ENCODE measurements at places on chromosomes 7 and 10.

GRCh38 chr10:132550366-132551092 is 12.9 kb downstream of the INPP5A start:
- no peak for DNase-seq

DNA sequence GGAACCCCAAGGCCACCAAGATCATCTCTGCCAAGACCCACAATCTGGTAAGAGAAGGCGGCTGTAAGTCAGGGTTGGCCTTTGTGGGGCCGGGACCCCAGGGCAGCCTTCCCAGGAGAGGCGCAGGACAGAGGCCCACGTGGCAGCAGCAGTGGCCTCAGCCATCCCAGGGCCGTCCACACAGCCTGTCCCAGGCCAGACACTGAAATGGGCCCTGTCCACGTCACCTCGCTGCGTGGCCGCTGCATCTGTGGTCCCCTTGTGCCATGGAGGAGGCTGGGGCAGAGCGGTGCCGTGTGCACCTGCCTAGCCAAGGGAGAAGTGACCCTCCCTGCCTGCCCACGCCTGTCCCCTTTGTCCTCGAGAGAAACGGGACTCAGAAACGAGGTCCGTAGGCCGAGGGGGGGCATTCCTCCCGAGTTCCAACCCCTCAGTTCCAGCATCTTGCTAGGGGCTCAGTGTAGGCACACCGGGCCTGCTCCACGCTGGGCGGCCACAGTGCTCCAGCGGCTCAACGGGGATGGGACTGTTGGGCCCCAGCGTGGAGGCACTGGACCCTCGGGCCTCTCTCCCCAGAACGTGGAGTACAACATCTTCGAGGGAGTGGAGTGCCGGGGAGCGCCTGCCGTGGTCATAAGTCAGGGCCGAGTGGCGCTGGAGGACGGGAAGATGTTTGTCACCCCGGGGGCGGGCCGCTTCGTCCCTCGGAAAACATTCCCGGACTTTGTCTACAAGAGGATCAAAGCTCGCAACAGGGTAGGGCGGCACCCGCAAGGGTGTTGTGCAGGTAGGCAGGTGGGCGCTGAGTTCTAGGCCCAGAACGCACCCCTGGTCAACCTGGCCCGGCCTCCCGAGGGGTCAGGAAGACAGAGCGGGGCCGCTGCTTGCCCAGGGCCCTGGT is 15.6 kb downstream of the DPYSL4 start:
- no peak for DNase-seq

DNA sequence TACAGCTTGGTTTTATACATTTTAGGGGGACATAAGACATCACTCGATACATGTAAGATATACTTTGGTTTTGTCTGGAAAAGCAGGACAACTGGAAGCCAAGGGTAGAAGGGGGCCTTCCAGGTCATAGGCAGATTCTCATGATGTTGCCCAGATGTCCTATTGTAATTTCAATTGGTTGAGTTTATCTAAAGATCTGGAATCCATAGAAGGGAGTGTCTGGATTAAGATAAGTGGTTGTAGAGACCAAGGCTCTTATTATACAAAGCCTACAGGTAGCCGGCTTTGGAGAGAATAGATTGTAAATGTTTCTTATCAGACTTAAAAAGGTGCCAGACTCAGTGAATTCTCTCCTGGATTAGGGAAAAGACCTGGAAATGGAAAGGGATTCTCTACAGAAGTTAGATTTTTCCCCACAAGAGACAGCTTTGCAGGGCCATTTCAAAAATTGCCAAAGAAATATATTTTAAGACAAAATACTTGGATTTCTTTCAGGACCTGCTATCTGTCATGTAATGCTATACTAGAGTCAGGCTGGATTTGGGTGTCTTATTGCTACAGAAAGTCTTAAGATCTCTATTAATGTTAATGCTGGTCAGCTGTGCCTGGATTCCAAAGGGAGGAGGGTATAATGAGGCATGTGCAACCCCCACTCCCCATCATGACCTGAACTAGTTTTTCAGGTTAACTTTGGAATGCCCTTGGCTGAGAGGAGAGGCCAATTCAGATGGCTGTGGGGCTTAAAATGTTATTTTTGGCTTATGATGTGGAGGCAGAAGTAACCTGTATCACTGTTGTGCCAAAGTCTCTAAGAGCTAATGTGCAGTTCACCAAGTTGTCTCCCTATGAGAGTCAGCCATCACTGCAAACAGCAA is 511.1 kb upstream of the C7orf33 start:
- no peak for DNase-seq

DNA sequence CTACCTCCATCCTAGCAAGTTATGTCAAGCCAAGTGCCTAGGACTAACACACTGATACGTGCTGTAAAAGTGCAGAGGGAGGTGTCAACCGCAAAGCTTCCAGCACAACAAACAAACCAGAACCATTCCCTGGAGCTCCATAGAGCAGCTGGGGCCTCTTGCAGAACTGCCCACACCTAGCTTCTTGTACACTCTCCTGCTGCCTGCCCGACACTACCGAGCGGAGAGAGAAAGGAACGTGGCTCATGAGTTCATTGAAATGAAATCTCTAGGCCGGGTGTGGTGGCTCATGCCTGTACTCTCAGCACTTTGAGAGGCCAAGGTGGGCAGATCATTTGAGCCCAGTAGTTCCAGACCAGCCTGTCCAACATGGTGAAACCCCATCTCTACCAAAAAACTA is 73.5 kb downstream of the MKI67 start:
- no peak for DNase-seq

DNA sequence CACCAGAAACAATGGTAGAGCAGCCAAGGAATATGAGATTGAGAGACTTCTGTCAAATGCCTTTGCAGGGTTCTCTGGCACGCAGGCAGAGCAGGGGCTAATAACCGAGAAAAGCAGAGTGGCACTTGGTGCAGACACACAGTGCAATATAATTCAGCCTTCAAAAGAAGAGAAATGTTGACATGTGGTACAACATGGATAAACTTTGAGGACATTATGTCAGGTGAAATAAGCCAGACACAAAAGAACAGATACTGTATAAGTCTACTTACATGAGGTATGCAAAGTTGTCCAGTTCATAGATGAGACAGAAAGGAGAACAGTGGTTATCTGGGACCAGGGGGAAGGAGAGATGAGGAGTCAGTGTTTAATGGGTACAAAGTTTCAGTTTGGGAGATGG is 41.8 kb downstream of the ITIH5 start:
- DNase-seq, result no peak

GRCh38 chr10:86218160-86218559 is 148.4 kb downstream of the GRID1 start:
- DNase-seq, result no peak

DNA sequence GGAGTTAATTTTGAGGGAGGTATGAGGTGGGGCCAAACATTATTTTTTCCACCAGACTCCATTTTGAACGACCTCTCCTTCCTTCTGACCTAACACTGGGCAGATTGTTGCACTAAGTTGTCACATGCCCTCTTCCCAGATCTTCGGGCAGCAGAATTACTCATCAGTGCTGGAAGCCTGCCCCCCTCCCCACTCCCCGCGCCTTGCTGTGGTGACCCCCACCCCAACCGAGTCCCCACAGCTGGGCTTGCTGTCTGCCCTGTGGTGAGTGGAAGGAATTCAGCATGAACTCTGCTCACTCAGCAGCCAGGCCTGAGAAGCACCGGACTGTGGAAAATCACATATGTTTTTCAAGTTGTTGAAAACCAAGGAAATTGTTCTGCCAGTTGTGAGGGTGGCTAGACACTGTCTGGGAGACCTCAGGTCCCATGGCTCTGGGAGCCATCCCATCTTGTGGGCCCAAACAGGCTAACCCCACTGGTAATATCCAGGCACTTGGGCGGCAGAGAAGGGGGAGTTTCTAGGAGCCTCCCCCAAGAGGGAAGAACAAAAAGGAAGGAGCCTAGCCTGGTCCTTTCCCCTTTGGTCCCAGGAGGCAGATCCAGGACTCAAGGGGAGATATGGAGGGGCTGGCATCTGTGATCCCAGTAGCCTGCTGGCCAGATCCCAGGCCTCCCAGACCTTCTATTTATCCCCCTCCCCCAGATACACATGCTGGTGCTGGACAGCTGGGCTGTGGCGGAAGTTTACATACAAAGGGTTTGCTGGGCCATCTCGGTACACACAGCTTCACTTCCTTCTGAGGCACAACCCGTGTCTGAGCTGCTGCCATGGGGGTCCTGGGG is 3.5 kb upstream of the AEBP1 start:
- no peak for DNase-seq

- DNase-seq, result no peak
Measured at GRCh38 chr7:138324941-138325340, 135.1 kb upstream of the TRIM24 start.

GRCh38 chr10:112082120-112082519 is 101.4 kb downstream of the GPAM start:
- no peak for DNase-seq

DNA sequence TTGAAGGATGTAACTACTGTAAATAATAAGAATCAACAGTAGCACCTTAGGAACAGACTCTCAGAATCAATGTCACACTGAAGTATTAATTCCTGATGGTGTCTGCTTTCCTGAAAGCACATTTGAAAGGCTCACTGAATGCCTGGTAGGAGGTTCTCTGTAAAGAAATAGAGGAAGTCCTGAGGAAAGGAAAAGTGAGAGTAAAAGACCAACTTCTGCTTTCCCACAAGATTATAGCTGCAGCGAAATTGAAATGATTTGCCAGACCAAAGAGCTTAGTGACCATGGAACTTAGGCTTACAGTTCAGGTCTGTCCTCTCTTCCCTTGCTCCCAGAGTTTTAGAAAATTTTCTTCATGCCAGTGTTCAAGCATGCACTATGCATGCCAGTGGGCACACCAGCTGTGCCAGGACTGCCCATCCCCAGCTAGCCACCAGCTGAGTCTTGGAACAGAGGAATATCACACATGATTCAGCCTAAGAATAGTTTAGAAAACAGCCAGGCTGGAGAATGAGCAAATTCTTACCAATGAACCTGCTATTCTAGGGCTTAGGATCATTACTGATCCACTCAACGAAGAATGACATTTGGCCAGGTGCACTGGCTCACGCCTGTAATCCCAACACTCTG is 123.2 kb downstream of the HERPUD2 start:
- peak; percentile 38 for DNase-seq

DNA sequence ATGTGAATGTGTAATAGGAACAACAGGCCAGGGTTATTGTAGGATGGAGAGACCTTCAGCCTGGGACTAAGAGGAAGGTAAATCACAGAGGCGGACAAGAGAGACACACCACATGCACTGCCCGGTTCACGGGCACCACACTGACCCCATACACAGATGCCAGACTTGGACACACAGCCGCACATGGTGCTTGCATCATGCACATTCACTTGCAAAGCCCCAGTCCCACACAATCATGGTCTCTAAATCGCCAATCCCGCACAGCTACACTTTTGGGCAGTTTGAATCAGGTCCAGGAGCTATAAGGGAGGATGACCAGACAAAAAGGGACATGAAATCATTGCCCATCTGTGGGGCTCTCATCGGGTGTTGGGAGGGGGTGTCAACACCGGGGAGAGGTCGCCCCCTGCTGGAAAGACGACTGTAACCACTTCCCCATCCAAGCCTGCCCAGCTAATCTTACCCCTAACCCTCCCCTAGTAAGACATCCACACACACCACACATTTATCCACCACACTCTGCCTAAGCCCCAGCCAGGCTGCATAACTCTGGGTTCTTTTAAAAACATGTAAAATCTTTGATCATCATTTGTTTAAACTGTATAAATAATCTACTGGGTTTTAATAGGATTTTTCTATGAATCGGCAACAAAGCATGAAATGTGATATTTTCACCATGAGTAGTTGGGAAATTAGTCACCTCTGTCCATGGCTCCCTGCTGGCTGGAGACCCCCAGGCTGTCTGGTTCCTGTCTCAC is 40.5 kb upstream of the SLF2 start:
- DNase-seq, result peak; percentile 77

DNA sequence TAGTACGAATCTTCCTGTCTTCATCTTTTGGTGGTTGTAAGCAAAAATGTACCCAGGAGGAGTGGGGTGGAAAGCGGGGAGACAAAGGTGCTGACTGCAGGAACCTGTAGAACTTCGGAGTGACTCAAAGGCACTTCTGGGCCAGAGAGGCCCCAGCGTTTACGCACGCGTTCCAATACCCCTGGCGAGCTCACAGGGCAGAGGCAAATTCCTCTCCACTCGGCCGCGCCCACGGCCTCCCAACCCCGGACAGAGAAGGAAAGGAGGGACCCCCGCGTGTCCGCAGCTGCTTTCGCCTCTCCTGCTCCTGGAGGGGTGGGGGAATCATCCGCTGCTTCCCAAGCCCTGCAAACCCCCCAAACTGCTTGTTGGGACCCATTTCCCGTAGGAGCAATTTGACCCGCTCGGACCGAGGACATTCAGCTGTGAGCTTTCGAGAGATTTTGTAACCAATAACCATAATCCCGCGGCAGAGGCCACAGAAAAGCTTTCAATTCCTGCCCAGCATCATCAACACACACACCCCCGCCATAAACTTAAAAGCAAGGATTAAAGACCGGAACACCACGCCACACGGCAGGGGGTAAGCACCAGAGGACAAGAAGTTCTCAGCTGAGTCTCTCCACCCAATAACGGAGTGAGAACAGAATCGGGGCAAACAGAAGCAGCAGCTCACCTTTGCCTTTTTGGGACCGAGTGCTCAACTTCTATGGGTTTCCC is 2.3 kb downstream of the IGF2BP3 start:
- no peak for DNase-seq

DNA sequence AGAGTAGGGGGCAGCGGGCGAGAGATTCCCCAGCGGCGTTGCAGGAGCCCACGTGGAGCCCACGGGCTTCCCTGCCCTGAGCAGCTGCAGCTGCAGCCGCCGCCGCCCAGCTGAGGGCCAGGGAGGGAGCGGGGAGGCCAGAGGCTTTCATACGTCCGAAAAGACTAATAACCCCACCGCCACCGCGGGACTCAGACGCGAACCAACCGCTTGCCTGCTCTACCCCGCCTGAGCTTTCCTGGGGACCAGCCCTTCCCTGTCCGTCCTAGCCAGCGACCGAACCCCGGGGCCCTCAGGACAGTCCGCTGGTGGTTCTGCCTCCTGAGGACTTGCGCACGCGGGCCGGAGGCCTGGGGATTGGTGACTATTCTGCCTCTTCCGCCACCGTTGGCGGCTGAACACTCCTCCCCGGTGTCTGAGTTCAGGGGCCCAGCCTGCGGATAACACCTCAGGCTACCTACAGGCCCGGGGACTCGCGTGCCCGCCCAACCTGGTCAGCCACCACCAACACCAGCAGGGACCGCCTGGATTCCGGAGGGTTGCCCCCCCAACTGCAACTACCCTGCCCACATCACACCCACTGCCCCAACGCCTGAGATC is 18.4 kb downstream of the IFT22 start:
- DNase-seq, result no peak
